Activated CD4-positive, alpha-beta T cell treated with anti-CD3 and anti-CD28 coated beads, Interleukin-2, amount 50 U/mL, for 24 hours (primary cell): ENCODE measurements at places on chromosomes 3 and 15.

DNA sequence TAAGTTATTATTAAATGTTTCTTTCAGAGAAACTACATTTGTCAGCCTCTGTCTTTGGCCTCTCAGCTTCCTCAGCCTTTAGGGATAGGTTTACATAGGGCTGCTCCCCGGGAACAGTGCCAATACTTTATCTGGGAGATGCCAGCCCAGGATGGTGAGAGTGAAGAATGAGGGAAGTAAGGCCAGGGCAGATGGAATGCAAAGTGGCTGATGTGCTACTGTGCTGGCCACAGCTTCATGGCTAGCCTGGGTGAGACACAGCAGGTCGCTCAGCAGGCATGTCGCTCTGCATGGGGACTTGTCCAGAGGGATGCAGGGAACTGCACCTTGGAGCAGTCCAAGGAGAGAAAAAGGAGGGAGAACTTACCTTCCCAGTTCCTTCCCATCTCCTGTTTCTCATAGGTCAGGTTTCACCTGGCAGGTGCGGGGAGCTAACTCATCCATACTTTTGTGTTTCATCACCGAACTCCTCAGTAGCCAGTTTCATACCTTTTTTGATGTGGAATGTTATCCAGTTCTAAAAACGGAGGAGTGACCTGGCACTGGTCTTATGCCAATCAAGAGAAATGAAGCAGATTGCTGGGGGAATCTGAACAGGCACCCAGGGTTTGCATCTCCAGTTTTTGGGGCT lies 30.9 kb upstream of the C15orf39 start:
- DNase-seq, result no peak

- no peak for DNase-seq
Observed at GRCh38 chr3:189300345-189300744, 128.6 kb downstream of the TPRG1 start.

DNA sequence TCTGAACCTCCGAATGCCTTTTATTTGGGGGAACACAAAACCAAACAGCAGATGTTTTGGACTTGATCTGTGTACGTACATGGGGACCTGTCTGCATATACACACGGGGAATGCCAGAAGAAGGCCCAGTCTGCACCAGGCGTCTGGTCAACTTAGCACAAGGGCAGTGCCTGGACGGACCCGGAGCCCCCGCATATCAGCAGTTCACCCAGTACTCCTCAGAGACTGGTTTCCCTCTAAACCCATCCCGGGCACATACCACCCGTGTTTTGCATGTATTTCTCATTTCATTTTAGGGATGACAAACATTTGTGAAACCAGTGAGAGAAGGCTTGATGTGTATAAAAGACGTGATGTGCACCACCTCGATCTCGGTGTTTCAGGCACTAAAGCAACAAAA lies 49.7 kb downstream of the KLHL25 start:
- DNase-seq, result no peak

DNA sequence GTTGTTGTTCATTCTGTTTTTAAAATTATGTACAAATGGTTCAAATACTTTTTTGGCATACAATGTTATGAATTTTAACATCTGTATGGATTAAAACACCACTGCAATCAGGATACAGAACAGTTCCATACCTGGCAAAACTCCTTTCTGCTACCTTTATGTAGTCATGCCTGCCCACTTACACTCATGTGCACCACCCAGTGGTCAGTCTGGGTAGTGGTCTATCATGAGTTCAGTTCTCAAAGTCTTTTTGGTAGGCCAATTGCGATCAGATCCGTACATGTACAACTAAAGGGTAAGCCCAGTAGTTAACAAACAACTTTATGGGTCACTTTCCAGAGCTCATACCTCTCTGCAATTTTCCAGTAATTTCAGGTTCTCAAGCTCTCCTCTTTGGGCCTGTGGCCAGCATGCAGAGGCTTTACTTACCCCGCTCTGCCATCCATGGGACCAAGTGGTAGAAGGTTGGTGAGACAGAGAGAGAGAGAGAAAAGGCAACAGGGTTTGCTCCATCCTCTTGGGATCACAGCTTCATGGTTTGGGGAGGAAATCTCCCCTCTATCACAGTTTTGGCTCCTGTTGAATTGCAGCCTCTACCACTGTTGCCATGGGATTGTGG lies 63.9 kb upstream of the FAM98B start:
- DNase-seq, result peak; percentile 25

- DNase-seq, result no peak
Observed at GRCh38 chr3:30476368-30477084, 129.9 kb upstream of the TGFBR2 start.

DNA sequence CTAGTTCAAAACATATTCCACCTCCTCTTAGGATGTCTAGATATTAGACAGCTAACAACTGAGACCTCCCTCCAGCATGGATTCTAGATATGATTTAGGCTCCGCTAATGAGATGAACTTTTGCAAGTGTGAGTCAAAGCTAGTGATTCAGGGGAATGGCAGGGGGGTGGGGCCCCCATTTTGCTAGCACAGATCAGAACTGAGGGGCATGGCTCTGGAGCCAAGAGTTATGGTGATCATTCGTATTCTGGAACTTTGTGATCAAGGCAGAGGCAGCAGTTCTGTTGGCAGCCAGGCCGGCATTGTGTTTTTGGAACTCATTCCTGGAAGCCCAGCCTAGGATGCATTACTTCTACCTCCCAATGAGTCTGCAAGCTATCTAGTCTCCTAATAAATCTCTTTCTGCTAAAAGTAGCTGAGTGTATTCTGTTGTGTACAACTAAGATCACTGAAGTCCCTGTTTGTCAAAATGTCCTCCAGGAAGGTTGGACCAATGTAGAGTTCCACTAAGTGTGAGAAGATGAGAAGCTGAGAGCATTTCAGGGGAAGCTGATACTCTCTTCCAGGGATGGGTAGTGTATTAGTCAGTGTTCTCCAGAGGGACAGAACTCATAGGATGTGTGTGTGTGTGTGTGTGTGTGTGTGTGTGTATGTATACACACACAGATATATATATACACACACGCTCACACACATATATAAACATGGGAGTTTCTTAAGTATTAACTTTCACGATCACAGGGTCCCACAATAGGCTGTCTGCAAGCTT lies 312.7 kb downstream of the TLE3 start:
- DNase-seq, result no peak

GRCh38 chr3:50430191-50430590 lies 70.9 kb upstream of the TMEM115 start:
- DNase-seq, result no peak

DNA sequence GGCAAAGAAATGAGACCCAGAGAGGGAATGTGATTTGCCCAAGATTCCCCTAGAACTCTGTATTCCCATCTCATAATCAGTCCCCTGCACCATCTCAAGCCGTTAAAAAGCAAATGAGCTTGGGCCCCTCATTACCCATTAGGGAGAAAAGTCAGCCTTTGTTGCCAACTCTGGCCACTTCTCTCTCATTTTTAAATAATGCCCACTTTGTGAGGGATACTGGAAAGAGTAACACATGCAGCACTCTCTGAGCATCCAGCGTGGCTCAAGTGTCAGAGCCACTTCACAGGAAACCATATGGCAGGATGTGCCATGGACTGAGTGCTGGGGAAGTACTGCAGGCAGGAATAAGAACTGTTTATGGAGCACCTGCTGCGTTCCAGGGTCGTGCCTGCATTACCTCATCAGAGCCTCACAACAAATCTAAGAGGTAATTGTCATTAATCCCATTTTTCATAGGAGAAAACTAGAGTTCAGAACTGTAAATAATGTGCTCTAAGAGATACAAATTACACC lies 49.8 kb upstream of the SLC6A1 start:
- no peak for DNase-seq
